Activated CD4-positive, alpha-beta memory T cell treated with anti-CD3 and anti-CD28 coated beads, Interleukin-2, amount 10 ng/mL, durations not matched to agents 7 days and 5 days (primary cell): ENCODE measurements at places on chromosomes 6 and 20. TPM values are rescaled to one million over a fixed set of nuclear protein-coding genes. Genes with fewer than 3 reads are reported as not detected.

DNA sequence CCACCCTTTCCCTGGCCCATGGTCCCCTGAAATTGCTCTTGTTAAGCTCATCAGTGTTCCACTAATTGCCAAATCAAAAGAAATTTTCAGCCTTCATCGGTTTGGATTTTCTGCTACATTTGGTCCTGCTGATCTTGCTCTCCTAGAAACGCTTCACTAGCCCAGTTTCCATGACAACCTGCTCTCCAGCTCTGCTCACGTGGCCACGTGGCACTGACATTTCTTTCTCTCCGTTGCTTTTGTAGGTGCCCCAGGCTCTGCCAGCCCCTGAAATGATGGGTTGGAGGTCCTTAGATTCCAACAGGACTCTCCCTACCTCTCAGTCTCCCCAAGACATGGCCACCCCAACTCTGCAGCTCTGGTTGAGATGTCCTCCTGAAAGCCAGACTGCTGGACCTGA lies 45.8 kb upstream of the NNAT start:
- no peak for DNase-seq

DNA sequence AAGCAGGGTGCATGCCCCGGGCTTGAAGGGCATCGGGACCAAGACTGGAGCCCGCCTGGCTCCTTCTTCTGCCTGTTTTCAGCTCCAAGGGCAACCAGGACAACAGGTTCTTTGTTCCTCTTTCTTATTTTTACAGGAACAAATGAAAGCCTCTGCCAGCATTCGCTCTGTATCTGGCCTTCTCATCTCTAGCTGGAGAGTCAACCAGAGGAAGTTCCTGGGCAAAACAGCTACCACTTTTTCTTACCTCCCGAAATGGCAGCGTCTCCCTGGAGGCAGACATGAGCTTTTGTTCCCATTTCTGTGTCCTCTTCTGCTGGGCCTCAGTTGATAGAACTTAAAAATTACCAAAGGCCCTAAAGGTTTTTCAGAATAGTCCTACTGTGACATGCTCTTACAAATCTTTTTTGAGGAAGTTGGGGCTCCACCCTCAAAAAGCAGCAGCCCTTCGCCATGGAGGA lies 74.1 kb upstream of the NAA20 start:
- no peak for DNase-seq

DNA sequence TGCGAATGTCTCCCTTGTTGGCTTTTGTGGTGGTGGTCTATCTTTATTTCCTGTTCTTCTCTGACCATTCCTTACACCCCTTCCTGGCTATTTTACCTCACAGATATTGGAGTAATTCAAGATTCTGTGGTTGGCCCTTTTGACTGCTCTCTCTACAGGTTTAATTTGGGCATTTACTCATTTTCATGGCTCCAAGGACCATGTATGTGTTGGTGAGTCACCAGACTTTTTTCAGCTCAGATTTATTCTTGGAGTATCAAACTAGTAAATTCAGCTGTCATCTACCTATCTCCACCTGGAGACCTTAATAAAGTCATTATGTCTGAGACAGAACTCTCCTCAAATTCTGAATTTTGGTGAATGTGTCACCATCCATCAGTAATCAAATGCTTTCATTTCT lies 15.5 kb downstream of the RNF146 start:
- no peak for DNase-seq

DNA sequence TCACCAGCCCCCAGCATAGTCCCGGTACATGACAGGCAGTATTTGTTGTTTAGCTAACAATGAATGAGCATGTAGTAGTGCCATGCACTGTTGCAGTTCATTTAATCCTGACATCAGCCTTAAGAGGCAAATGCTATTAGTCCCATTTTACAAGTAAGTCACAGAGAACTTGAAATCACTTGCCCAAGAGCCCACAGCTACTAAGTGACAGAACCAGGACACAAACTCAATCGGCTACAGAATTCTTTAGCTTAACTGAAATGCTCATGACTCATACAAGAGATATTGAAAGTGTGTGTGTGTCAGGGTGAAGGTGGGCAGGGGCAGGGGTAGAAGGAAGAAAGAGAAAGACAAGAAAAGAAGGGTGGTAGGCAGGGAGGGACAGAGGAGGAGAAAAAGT lies 52.7 kb downstream of the UNC5CL start:
- DNase-seq: no peak

DNA sequence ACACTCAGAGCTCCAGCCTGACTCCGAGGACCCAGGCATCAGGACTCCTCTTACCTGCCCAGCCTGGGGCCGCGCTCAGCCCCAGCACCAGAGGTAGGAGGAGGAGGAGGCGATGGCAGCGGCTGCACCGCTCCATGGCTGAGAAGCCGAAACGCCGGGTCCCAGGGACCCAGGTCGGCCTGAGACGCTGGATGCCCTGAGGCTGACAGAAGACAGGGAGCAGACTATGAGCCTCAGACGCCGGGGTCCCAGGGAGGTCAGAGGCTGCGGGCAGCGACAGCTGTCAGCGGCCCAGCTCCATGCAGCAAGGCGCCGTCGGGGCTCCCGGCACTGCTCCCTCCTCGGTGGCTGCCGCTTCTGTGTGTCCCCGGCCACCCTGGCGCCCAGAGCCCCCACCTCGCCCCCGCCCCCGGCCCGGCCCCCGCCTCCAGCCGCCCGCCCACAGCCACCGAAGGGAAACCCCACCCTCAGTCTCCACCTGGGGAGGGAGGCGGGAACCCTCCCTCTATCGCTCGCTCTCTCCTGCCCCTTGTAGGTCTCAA lies at the start of gene COL11A2:
COL11A2 (minus strand) TSS at position 363 of the 542 bp plus-strand sequence; CDS start at position 136, 227 bp downstream.
- no peak for DNase-seq

GRCh38 chr6:121664158-121664557 lies 228.7 kb downstream of the GJA1 start:
- no peak for DNase-seq

EHMT2 gene
- total RNA-seq: 58.4 TPM

TEAD3 gene
- 0.13 TPM for total RNA-seq
